ENCODE measurements at places on chromosomes 4 and X.
A peak's percentile ranks its signal among the peaks of the same experiment; 100 is the strongest.

DNA sequence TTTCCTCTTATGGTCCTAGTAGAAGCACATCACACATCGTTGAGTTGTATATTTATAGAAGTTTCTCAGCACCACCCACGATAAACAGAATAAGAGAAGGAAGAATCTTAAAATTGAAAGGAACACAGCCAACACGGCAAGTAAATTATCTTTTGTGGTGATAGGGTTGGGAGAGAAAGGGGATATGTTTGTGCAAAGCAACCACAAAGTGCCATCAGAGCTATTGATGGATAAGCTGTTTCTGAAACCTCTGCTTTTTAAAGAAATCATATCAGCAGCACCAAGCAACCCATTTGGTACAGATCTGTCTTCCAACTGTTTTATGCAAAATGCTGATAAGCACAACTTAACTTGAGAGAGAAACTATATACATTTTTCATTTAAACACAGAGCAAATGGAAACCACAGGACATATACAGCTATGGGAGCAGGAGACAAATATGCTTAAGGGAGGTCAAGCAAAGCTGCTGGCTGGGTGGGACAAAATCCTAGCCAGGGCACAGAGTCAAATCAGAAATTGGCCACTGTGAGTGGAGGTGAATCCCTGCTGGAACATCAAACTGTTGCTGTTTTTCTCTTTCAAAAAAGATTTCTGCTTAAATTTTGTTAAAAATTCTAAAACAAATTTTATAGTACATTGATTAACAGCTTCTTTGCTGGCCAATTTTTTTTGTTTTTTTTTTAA is 194.0 kb upstream of the HHIP start:
- DNase-seq = no peak

- no peak for DNase-seq
These were observed 60.7 kb upstream of the DHRSX start for GRCh38 chrX:2561456-2561855.

- no peak for DNase-seq
These were observed 1.4 kb downstream of the C4orf36 start for GRCh38 chr4:86890790-86891189.

GRCh38 chr4:164204434-164204833 is 549.5 kb upstream of the SMIM31 start:
- no peak for DNase-seq

- no peak for DNase-seq
These were observed 48.5 kb downstream of the SLC9A7 start for GRCh38 chrX:46710425-46710824.

GRCh38 chr4:31748382-31748781 is 1028.2 kb downstream of the PCDH7 start:
- no peak for DNase-seq

DNA sequence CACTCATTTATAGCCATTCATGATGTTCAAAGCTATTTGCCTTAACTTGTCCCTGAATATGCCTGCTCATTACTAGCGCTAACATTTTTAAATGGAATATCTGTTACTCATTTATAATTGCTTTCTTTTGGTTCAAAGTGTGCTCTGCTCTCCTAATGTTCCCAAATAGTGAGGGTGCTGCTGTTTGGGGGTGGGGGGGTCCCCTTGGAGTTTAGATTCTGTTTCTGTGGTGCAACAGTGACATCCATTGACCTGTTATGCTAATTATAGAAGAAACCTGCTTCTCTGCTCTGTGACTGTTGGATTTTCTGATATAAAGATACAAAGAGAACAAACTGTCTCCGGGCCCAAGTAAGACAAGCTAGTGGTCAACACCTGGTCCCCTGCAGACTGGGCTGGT is 222.4 kb downstream of the SHROOM3 start:
- DNase-seq = no peak

DNA sequence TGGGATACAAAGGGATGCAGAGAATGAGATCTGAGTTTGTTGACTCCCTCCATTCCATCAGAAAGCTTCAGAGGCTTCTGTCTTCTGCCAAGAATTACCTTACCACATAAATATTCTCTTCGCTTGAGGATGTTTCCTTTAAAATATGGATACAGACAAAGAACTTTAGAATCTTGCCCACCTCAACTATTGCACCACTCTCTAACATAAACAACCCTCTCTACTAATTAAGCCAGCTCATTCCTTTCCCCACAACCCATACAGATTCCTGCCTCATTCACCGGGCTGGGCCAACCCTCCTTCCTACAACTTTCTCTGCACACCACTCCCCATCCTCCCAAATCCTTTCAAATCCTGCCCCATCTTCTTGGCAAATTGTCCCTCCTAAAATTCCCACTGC is 315.8 kb downstream of the RAB28 start:
- DNase-seq = no peak

DNA sequence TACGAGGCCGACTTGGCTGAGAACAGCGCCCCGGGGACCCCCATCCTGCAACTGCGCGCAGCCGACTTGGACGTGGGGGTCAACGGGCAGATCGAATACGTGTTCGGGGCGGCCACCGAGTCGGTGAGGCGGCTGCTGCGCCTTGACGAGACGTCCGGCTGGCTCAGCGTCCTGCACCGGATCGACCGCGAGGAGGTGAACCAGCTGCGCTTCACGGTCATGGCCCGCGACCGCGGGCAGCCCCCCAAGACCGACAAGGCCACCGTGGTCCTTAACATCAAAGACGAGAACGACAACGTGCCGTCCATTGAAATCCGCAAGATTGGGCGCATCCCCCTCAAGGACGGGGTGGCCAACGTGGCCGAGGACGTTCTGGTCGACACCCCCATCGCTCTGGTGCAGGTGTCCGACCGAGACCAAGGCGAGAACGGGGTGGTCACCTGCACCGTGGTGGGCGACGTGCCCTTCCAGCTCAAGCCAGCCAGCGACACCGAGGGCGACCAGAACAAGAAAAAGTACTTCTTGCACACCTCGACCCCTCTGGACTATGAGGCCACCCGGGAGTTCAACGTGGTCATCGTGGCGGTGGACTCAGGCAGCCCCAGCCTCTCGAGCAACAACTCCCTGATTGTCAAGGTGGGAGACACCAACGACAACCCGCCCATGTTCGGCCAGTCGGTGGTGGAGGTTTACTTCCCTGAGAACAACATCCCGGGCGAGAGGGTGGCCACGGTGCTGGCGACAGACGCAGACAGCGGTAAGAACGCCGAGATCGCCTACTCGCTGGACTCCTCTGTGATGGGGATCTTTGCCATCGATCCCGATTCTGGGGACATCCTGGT is 2.4 kb downstream of the PCDH7 start:
- no peak for DNase-seq

DNA sequence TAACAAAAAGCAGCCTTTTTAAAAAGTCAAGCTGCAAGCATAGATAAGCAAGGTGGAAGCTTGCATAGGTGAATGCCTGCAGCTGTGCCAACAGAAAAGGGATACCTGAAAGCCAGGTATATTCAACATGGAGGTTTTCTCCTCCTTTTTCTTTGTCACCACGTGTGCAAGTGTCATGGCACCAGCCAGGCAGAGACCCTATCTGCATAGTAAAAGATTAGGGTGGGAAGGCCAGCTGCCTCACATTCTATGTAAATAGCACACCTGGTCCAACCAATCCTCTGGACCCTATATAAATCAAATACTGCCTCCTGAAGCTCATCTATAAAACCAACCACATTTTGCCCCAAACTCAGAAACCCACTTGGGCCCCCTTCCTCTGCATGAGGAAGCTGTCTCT is 28.0 kb upstream of the PLK4 start:
- no peak for DNase-seq

DNA sequence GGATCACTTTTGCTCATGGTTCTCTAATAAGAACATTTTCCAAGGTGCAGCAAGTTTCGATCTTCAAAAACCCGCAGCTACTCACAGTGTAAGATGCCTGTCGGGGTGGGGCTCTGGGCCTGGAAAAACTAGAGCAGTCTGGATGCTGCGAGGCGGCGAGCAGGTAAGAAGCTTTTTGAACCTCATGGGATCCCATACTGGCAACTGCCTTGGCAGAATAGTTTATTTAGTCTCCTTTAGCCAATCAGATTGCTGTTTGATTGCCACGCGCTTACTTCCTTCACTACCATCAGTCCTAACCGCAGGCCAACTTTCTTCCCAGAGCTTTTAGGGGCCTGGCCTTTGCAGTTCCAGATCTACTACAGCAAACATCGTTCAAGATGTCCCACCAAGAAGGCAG is 61.3 kb upstream of the MAGEB10 start:
- no peak for DNase-seq

- DNase-seq = no peak
These were observed 1.2 kb downstream of the DMD start for GRCh38 chrX:33210156-33210555.

DNA sequence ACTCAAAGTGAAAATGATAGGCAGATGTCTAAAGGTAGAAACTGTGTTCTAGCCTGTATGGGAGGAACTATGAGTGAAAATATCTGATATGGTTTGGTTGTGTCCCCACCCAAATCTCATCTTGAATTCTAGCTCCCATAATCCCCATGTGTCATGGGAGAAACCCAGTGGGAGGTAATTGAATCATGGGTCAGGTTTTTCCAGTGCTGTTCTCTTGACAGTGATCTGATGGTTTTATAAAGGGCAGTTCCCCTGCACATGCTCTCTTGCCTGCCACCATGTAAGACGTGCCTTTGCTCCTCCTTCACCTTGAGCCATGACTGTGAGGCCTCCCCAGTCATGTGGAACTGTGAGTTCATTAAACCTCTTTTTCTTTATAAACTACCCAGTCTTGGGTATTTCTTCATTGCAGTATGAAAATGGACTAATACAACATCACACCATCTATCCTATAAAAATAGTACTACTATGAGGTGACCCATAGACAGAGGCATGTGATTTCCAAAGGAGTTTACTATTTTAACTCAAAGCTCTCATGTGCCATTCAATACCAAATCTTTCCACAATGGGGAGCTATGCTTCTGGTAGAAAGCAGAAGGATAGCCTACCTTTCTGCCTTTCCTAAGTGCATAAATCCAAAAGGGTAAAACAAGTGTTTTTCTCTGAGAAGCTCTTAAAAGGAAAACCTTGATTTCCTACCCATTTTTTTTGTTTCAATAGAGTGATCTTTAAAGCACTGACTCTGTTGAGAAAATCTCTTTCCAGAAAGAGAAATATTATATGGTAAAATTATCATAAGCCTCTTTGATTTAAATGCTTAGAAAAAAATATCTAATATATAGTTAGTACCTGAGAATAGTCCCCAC is 38.8 kb downstream of the SEC31A start:
- DNase-seq = no peak

DNA sequence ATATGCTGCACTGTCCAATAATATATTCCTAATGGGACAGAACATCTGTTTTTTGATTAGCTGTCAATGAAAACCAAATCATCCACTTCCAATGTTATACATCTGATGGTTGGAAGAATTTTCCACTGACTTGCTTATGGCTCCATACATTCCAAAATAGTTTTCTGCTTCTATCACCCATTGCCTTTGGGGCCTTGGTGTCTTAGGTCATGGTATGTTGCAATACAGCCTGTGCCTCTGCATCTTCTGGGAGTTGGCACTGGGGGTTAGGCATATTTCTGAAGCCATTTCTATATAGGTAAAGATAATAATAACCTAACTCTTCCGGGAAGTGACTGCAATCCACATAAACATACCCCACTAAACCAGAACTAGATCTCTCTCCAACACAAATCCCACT is 53.2 kb upstream of the NR3C2 start:
- no peak for DNase-seq

DNA sequence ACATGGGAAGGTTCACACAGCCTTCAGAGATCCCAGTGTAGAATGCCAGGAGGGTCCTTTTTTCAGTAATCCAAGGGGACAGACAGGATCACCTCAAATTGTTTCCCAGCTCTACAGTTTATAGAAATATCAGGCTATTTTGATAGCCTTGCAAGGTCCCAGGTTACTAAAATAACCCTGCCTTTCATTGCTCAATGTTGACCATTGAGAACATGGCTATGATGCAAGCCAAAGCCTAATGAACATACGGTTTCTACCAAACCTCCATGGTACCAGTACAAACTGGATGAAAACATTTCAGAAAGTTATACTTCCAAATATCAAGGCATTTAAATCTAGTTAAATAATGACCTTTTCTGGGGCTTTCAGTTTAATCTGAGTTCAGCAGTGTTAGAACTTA is 151.5 kb downstream of the PLS3 start:
- no peak for DNase-seq

DNA sequence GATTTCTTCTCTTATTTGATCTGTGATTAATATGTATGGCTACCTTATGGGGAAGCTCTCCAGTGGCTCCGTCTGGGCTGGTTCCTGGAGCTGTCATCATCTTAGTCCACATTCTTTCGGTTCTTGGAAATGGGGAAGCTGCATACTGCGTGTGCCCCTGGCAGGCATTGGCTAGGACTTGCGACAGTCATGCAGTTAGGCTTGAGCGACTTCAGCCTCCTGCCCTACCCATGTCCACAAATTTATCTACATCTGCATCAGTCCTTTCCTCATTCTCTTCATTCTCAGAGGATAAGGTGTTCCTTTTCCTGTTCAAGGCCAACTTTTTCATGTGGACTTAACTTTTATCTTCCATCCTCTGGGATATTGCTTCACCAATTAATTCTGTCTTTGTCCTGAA is 214.2 kb downstream of the RELL1 start:
- DNase-seq = no peak

DNA sequence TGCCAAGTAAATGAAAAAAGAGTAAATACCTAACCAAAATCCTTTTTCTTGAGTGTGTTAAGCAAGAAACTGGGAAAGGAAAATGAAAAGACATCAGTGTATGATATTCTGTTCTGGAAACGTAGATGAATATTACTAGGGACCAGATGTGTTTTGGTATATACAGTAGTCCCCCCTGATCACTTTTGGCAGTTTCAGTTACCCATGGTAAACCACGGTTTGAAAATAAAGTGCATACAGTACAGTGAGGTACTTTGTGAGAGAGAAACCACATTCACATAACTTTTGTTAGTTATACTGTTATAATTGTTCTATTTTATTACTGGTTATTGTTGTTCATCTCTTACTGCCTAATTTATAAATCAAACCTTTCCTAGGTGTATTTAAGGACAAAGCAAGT is 250.9 kb downstream of the TENM3 start:
- DNase-seq = no peak

DNA sequence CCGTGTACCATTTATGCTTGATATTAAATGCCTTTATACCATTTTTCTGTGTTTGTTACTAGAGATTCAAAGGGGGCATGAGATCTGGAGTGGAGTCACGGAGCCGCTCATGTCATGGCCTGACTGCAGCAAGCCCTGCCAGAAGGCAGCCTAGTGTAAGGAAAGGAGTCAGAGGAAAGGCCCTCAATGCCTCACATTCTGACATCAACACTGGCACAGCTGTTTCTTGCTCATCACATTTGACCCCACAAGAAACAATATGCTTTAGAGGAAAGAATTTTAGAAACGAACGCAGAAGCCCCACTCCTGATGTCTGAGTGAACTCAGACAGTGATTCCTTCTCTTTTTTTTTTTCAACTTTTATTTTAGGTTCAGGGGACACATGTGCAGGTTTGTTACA is 322.4 kb upstream of the CPEB2 start:
- no peak for DNase-seq

- peak; percentile 88 for DNase-seq
These were observed 567 bp downstream of the C4orf46 start for GRCh38 chr4:158670975-158671664.

- peak; percentile 48 for DNase-seq
These were observed 595.1 kb downstream of the RAB28 start for GRCh38 chr4:12889054-12889453.
